ENCODE measurements at places on chromosomes 16 and 17.

GRCh38 chr17:28174352-28175046 is 132.0 kb downstream of the NLK start:
- no peak for DNase-seq

DNA sequence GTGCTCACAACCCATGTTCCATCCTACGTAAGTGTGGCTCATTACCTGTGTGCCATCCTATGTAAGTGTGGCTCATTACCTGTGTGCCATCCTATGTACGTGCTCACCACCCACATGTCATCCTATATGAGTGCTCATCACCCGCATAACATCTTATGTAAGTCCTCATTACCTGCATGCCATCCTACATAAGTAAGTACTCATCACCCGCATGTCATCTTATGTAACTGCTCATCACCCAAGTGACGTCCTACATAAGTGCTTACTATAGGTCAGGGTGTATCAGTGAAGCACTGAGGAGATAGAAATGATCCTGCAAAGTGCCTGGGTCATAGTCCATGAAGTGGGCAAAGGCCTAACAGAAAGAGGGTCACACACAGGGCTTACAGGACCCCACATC is 93.1 kb downstream of the AXIN2 start:
- DNase-seq, result no peak

DNA sequence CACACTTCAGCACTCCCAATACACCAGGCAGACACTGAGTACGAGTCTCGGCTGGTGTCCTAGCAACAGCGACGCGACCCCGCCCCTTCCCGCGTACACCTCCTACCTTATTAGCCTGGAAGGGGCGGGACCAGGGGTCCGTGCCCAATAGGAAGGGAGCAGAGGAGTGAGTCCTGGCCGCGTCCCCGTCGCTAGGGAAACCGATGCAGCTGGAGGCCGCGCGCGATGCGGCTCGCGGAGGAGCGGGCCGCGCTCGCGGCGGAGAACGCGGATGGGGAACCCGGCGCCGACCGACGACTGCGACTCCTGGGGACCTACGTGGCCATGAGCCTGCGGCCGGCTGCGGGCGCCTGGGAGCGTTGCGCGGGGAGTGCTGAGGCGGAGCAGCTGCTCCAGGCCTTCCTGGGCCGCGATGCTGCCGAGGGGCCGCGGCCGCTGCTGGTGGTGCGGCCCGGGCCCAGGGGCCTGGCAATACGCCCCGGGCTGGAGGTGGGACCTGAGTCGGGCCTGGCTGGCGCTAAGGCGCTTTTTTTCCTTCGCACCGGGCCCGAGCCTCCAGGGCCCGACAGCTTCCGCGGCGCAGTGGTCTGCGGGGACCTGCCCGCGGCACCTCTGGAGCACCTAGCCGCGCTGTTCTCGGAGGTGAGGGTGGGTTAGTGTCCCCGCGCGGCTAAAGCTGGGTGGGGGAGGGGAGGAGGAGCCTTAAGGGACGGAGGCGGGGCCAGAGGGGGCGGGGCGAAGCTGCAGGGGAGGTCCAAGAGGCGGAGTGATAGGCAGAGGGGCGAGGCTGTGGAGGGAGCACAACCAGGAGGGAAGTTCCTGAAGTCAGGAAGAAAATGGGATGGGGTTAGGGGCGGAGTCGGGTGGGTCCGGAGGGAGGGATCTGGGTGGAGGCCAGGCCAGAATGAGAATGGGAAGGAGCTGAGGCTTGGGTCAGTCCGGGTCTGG is at the start of gene DNAH9:
Gene DNAH9 (plus strand): TSS at position 197 of the 948 bp plus-strand sequence. CDS start 29 bp downstream, at position 226.
- peak; percentile 96 for DNase-seq

- peak; percentile 44 for DNase-seq
These were observed 89.8 kb downstream of the KATNIP start for GRCh38 chr16:27639561-27640276.

GRCh38 chr17:74677558-74678466 is 34.9 kb downstream of the CD300LF start:
- no peak for DNase-seq

GRCh38 chr16:927406-927805 is 43.4 kb downstream of the LMF1 start:
- no peak for DNase-seq

DNA sequence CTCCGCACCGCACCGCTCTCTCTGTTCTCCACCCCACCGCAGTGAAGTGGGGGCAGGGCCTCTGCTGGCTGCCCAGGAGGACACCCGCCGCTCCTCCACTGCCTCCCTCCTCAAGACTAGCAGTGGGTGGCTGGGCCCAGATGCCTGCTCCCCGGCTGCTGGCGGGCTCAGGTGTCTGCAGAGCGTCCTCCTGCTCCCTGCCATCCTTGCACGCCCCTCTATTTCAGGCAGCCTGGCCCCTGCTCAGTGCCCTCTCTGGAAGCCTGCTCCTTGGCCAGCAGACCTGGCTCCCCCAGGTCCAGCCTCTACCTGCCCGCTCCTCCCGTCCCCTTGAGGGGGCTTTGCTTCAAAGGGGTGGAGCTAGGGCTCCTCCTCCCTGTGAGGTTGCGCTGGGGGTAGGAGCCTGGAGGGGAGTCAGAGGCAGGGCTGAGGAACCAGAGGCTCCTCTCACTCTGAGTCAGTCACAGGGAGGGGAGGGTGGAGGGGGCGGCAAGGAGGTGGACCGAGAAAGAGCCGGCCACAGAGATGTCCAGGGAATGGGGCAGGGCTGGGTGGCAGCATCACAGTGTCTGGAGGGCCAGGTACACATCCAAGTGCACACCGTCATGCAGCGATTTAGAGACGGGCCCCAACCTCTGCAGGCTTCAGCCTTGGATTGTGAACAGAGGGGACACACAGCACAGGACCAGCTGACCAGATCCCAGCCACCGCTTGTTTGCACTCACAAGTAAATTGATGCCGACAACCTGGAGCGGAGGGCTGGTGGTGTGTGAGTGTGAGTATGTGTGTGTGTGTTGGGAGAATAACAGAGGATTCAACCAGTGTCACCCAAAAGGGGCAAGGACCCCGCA is 9.8 kb upstream of the TMEM92 start:
- DNase-seq, result no peak

Measured in anterior cingulate cortex (tissue), 58 donors.